Brain (organoid and tissue), 16 donors: ENCODE measurements at places on chromosomes 3 and 15.

GRCh38 chr3:13115991-13116390 is 42.8 kb upstream of the IQSEC1 start:
- DNase-seq, result no peak

GRCh38 chr15:68369931-68370767 is 61.8 kb downstream of the ITGA11 start:
- no peak for DNase-seq

GRCh38 chr3:172370419-172370818 is 77.8 kb downstream of the GHSR start:
- no peak for DNase-seq

DNA sequence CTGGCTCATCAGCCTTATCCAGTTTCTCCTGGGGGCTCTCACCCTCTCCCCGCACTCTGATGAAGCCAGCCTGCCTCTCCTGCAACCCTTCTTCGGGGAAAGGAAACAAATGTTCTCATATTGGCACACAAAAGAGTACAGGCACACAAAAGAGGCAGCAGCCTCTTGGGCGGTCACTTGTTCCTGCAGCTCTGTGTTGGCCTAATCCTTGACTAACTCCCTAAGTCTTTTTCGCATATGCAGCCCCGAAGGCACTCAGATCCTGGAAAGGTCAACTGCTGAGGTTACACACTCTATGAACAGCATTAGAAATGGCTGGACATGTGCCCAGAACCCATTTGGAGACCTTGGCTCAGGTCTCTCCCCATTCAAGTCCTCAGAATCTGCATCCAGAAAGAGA is 7.4 kb upstream of the CAMP start:
- DNase-seq, result no peak

DNA sequence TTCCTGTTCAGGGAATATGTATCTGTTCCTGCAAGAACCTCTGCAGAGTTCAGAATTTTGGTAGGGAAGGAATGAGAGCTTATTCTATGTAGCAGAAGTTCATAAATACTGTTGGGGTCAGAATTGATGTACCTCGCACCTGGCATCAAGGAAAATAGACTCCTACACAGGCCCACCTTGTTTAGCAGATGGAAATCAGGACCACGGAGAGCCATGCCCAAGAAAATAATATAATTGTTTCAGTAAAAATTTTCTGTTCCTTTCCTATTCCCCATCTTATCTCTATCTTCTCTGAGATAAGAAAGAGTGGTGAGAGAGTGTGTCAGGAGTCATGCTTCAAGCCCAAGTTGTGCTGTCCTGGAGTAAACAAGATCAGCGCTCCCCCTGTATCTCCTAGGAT is 404.7 kb upstream of the UBE2E2 start:
- no peak for DNase-seq

DNA sequence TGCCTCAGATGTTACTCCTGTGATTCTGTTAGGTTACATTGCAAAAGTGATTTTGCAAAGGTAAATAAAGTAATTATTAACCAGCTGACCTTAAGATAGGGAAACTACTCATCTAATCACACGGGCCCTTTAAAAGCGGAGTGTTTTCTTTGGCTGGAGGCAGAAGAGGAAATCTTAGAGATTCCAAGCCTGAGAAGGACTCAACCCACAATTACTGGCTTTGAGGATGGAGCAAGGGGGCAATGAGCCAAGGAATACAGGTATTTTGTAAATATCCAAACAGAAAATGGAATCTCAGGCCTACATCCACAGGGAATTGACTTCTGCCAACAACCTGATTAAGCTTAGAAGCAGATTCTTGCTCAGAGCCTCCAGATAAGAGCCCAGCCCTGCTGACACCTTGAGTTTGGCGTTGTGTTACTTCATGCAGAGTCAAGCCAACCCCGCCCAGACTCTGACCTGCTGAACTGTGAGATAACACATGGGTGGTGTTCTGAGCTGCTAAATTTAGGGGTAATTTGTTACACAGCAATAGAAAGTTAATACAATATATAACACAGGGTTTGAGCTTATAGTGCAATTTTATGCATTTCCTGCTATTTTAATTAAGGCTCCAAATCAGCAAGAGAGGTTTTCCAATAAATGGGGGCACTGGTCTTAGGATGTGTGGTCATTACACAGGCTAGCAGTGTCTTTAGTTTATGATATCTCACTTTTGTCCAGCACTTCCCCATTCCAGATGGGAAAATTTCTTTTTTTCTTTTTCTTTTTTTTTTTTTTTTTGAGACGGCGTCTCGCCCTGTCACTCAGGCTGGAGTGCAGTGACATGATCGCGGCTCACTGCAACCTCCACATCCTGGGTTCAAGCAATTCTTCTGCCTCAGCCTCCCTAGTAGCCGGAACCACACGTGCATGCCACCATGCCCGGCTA is 19.5 kb downstream of the NFKBIZ start:
- no peak for DNase-seq

GRCh38 chr3:69290006-69290405 is 95.9 kb downstream of the FRMD4B start:
- DNase-seq, result no peak

DNA sequence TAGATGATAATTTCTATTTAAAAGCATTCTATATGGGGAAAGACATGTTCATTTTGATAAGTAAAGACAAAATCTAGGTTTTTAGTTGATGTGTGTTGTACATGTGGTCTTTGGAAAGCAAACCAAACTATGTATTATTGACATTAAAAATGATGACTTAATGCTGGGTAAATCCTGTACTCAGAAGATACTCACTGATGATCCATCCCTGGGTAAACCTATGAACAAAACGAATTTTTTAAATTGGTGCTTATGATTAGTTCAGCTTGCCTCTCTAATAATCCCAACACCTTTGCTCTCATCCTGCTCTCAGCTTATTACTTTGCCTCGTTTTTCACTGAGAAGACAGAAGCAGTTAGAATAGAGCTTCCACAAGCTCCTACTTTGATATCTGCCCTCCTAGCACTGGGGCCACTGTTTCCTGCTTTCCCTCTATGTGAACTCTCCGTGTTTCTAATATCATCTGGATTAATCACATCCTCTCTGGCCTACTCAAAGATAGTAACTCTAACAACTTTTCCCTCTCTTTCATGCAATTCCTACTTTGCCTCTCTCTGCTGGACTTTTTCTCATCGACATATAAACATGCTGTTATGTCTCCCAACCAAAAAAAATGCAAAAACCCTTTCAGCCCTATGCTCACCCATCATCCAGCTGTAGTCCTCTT is 29.3 kb downstream of the RARRES1 start:
- DNase-seq, result no peak

- peak; percentile 36 for DNase-seq
Observed at GRCh38 chr3:29751647-29752314, 470.9 kb downstream of the RBMS3 start.

GRCh38 chr15:33292717-33293307 is 18.0 kb upstream of the RYR3 start:
- peak; percentile 91 for DNase-seq

- no peak for DNase-seq
Observed at GRCh38 chr3:126924458-126924857, 58.5 kb upstream of the PLXNA1 start.

DNA sequence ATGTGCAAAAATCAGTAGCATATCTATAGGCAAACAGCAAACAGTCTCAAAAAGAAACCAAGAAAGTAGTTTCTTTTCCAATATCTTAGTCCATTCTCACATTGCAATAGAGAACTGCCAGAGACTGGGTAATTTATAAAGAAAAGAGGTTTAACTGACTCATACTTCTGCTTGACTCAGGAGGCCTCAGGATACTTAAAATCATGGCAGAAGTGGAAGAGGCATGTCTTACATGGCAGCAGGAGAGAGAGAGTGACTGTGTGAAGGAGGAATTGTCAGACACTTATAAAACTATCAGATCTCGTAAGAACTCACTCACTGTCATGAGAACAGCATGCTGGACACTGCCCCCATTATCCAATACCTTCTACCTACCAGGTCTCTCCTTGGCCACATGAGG is 327.9 kb upstream of the EPHA3 start:
- DNase-seq, result no peak

DNA sequence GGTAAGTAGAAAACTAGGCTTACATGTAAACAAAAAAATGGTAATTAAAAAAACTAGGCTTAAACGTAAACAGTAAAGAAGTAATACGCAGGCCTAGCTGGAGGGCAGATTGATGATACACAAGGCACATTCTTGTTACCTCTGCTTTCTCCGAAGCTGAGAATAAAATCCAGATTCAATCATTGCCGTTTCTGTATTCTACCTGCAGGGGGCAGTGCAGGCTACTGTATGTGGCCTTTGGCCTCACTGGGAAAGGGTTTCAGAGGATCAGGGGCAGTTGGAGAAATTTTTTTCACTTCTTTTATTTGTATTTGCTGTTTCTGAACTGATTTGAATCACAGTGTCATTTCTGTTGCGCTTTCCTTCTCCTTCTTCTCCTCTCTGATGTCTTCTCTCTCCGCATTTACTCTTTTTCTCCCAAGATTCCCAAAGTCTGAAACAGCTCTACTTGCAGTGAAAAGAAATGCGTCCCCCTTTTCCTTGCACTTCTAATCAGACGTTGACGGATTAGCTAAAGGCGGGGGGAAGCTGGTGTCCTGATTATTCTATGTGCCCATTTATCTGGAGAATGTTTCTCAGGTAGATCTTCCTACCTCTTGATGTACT is 67.1 kb upstream of the MCTP2 start:
- DNase-seq, result peak; percentile 33

- DNase-seq, result no peak
Observed at GRCh38 chr15:48025118-48025517, 95.7 kb upstream of the SLC24A5 start.

- DNase-seq, result no peak
Observed at GRCh38 chr3:188861842-188862744, 309.7 kb upstream of the TPRG1 start.

GRCh38 chr3:14301558-14301957 is 100.8 kb upstream of the SLC6A6 start:
- no peak for DNase-seq

DNA sequence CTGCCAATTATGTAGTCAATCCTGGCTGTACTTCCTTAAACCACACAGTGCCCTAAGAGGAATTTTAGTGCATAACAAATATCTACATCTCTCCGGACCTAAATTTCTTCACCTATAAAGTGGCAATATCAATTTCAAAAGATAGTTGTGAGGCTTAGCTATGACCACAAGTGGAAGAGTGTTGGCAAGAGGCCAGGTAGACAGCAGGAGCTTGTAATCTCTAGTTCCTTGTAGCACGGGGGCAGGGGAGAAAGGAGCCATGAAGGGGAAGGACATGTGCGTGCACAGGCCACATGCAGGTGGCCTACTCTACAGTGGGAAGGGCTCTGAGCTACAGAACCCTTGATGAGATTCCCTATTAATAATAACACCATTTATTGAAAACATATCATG is 269.7 kb downstream of the ABHD5 start:
- DNase-seq, result peak; percentile 25

DNA sequence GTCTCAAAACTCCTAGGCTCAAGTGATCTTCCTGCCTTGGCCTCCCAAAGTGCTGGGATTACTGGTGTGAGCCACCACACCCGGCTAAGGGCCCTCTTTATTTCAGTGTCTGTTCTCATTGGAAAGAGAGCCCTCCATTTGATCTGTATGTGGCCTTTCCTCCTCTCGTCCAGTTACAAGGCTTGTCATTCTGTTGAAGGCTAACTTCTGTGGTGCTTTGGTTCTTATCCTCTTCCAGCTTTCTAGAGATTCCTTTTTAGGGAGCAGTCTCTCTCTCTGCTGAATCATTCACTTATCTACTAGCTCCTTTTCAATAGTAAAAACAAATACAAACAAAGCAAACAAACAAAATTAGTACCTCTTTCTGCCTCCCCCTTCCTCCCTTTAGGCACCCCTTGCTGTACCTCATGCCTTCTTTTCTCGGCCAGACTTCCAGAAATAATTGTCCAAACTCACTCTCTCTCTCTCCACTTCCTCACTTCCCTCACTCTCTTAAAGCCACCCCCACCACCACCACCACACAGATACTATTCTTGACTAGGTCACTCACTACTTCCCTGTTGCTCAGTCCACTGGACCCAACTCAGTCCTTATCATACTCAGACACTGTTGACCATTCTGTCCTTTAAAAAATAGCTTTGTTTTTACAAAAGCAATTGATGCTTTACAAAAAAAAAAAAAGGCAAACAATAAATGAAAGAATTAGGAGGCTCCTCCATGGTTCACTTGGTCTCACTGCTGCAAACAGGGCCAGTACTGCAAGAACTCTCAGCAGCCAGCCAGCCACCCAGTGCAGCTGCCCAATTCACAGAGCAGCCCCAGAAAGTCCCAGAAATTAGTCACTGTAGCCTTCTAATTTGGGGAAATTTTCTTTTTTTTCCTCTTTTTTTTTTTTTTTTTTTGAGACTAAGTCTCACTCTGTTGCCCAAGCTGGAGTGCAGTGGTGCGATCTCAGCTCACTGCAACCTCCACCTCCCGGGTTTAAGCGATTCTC is 31.7 kb upstream of the RAB11A start:
- DNase-seq, result no peak

DNA sequence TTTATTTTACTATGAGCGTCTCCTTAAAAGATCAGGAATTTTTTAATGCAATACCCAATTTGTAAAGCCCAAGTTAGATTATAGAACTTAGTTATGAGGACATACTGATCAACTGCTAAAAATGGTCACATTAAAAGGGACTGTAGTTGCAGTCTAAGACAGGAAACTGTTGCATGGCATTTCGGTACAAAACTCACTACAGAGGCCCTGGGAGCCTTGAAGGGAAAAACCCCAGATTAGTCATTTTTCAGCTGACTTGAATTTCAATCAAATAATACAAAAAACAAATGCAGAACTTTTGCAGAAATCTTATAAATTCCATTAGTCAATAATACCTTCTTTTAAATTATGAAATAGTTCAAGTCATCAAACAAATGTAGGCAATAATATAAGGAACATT is 6.9 kb upstream of the PTX3 start:
- no peak for DNase-seq

DNA sequence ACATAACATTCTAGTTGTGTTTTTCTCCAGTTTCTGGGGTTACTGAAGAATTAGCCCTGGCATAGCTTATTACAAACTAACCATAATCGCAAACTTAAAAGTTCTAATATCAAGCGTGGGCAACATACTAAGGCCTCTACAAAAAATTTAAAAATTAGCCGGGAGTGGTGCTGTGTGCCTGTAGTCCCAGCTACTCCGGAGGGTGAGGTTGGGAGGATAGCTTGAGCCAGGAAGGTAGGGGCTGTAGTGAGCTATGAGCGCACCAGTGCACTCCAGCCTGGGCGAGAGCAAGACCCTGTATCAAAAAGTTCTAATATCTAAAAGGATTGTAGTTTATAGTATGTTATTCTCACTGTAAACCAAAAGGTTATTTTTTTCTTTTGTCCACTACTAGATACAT is 1.1 kb downstream of the OIP5 start:
- no peak for DNase-seq

DNA sequence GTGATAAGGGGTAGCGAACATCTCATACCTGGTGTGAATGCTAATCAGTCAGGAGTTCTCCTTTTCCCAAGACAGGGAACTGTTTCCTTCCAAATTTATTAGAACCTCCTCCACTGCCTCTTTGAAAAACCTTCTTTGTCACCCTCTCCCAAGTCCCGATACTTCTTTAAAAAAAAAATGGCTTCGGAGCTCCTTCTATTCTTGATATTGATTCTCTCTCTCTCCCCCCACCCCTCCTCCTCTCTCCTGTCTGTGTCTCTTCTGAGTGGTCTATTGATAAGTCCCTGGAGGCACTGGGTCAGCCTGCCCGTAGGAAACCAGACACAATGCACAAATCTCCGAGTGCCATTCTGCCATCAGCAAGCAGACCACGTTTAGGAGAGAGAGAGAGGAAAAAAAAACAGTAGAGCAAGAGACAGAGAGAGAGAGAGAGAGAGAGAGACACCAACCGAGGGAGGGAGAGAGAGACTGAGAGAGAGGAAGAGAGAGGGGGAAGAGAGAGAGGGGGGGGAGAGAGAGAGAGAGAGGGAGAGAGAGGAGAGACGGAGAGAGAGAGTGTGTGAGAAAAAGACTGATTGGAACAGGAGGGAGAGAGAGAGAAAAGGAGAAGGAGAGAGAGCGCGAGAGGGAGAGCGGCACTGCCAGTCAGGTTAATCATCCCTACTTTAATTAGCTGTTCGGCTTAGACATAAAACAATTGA is 160.9 kb downstream of the TIGIT start:
- peak; percentile 93 for DNase-seq
